ENCODE measurements at places on chromosomes 4 and X.

- DNase-seq, result no peak
Observed at GRCh38 chrX:20217271-20217670, 49.4 kb downstream of the RPS6KA3 start.

DNA sequence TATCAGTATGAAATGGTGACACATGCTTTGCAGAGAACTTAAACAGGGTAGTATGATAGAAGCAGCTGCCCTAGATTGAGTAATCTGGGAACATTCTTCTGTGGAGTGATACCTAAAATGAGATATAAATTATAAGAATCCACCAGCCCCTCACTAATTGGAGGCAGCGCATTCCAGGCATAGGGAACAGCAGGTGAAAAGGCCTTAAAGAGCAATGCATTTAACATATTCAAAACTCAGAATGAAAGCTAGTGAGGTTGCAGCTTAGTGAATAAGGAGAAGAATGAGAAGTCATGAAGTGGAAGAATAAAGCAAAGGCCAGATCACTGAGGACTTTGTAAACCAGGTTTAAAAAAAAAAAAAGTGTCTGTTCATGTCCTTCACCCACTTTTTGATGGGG lies 4.9 kb upstream of the ODAM start:
- no peak for DNase-seq

- peak; percentile 42 for DNase-seq
Observed at GRCh38 chrX:130916636-130917422, 13.8 kb upstream of the ENOX2 start.

- no peak for DNase-seq
Observed at GRCh38 chr4:176467001-176467400, 147.2 kb downstream of the SPCS3 start.

- DNase-seq, result no peak
Observed at GRCh38 chr4:101643186-101643837, 147.2 kb upstream of the BANK1 start.

DNA sequence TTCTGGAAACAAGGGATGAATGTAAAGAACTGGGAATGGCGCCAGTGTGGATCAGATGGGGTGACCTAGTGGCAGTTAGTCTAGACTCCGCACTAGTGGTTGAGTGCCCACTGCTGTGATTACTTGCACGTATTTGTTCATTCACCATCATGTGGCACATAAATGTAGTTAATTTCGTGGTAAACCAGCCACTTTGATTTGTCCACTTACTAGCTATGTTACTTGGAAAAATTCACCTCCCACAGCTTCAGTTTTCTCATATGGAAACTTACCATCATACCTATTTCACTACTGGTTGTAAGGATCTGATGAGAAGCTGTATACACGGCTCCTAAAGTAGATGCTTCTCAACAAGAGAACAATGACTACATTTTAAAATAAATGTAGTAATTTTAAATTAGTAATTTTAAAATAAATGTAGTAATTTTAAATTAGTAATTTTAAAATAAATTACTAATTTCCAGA lies 394 bp upstream of the DYNLT3 start:
- DNase-seq, result no peak

DNA sequence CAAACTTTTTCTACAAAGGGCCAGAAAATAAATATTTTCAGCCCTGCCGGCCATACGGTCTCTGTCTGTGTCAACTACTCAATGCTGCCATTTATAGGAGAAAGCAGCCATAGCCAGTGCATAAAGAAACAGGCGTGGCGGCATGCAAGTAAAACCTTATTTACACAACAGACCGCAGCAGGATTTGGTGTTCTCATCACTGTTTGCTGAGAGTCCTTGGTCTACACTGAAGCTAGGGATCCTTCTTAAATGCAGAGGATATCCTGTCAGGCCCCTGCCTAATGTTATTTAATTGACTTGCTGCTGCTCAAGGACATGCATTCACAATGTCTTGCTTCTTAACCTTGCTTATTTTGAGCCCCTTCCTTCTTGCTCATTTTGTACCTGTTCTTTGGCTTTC lies 54.7 kb downstream of the CPE start:
- no peak for DNase-seq

- no peak for DNase-seq
Observed at GRCh38 chr4:162011089-162011488, 152.7 kb downstream of the FSTL5 start.

GRCh38 chrX:362351-362750 lies 24.4 kb downstream of the PPP2R3B start:
- DNase-seq, result no peak

DNA sequence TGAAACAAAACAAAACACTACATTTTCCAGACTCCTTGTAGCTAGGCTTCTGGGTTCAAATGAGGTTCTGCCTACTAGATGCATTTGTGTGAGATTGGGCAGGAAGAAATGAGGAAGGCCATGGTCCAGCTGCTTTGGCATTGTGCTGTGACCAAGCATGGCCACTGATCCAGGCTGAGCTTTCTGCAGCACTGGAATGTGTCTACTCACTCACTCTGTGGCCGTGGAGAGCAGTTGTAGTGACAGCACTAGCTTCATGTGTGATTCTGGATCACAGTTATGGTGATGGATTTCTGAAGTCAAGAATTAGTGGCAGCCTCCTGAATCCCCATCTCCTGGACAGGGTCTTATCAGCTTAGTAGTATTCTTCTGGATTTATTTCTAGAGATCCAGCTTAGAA lies 358.9 kb downstream of the GPAT3 start:
- DNase-seq, result no peak

DNA sequence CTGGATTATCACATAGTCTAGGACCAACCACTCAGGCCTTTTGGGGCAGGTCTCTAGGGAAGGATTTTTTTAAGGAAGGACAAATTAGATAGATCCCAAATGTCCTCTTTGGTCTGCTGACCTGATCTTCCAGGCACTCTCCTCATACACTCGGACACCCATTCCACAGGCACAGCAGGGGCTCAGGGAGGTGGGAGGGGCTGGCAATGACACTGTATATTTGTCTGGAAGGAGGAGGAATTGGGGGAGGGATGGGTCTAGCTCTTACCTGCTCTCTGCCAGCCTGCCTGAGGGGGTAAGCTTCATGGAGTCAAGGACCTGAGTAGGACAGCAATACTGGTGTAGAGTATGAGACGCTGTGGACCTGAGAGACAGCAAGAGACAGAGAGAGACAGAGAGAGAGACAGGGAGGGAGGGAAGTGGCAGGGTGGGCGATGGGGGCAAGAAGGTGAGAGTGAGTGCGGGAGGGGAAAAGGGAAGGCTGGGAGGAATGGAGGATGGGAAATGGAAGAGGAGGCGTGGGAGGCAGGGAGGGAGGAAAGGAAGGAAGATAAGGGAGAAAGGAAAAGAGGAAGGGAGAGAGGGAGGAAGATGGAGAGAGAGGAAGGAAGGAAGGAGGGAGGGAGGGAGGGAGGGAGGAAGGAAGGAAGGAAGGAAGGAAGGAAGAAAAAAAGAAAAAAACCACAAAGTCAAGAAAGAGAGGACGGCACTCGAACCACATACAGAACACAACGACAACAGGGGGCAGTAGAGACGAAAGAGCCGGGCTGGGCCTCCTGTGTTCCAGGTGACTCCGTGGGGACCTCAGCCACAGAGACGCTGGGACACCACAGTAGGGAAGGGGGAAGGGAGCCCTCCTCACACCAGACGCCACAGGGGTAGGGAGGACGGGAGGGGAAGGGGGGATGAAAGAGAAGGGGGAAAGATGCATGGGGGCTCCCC lies 1.8 kb downstream of the IQSEC2 start:
- no peak for DNase-seq

GRCh38 chr4:23728393-23728792 lies 161.5 kb downstream of the PPARGC1A start:
- no peak for DNase-seq
